ENCODE measurements at places on chromosomes 11 and 22. TPM values are rescaled to one million over a fixed set of nuclear protein-coding genes. Genes with fewer than 3 reads are reported as not detected.
A peak's percentile ranks its signal among the peaks of the same experiment; 100 is the strongest.

OR4D5 gene
- not detected for total RNA-seq

SLC37A2 gene
- total RNA-seq: 0.90 TPM

DNA sequence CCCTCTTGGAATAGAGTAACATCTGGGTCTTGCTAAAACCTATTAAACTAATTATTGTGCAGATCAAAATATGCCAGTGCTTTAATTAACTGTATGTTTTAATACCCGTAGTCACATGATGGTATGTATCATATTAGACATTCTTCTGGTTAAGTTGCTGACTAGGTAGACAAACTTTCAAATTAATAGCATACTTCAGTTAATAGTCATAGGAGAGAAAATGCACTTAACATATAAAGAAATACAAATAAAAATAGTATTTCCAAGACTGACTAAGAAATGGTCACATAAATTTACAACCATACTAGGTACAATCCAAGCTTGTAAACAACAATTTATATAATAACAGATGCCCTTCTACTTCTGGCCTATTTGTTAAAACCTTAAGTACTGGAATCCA lies 7.6 kb upstream of the EXPH5 start:
- no peak for DNase-seq

DNA sequence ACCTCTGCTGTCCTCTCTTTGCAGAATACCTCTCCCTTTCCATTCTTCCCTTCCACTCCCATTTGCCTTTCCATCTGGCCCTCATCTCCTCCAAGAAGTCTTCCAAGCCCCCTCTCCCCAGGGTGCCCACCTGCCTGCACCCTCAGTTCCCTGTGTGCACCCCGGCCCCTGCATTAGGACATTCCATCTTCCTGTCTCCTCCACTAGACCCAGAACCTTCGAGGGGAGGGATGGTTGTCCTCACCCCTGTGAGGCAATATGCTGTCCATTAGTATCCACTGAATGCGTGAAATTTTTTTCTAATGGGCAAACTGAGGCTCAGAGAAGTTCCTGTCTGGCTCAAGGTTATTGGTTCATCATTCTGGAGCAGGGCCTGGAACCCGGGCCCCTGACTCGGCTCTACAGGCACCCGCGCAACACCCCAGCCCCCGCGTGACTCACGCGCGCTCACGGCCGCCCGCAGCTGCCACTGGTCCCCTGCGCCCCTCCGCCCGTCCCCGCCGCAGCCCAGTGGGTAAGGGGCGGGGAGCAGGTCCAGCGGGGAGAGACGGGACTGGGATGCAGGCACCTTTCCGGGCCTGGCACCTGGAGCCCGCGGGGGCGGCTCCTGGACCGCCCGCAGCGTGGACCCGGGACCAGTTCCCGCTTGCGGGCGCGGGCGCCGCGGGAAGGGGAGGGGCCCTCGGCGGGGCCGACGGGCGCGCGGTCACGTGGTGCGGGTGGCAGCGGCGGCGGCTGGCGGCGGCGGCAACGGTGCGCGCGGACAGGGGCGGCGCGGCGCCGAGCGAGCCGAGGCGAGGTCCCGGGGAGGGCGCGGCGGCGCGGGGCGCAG lies 7.0 kb downstream of the SEPTIN3 start:
- DNase-seq: peak; percentile 35

GAS2 gene
- total RNA-seq: 2.2 TPM

RAG2 gene
- total RNA-seq: not detected

PDGFB gene
- 4.4 TPM for total RNA-seq

- no peak for DNase-seq
Measured at GRCh38 chr11:102177974-102178631, 67.9 kb downstream of the YAP1 start.

DNA sequence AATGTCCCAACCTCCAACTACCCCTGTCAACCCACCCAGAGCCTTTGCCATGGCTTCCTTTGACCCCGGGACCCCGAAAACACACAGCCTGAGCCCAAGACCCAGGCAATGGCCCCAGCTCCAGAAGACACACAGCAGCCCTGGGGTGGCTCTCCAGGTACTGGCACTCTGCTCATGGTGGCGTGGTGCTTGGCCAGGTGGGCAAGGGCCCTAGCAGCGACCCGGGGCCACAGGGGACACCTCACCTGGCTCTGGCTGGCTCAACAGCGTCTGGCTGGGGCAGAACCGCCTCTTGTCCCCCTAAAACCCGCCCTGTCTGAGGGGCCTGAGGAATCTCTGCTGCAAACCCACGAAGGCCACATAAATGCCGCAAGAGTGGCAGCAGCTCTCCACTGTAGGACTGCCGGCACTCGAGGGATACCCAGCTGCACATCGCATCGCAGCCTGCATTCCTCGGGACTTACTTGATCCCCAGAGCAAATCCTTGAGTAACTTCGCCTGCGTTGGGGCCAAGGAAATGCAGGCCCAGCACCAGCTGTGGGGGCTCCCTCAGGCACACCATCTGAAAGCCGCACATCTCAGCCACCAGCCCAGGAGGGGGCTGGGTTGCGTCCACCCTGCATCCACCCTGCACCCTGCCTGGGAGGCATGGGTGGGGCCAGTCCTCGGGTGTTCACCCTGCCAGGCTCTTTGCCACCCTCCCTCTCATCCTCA lies 23.1 kb upstream of the GNB1L start:
- peak; percentile 3 for DNase-seq

ART1 gene
- not detected for total RNA-seq

MS4A15 gene
- not detected for total RNA-seq

GRCh38 chr11:58739725-58740430 lies 8.1 kb upstream of the GLYAT start:
- no peak for DNase-seq

OR52I1 gene
- total RNA-seq: not detected

DNA sequence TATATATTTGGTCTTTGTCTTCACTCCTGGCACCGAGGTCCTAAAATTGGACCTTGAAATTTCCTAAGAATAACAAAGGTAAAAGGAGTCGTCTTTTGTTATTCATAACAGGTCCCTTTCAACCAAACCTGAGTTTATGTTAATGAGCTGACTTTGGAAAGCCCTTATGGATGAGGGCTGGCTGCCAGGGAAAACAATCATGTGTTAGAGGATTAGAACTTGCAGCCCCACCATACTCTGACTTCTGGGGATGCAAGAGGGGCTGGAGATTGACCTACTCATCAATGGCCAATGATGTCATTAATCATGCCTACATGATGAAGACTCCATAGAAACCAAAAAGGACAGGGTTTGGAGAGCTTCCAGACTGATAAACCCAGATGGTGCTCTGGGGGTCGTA lies 118.9 kb downstream of the MRTFA start:
- no peak for DNase-seq

GRCh38 chr11:111795334-111795985 lies 29.3 kb upstream of the PPP2R1B start:
- no peak for DNase-seq

- DNase-seq: no peak
Measured at GRCh38 chr11:67006029-67006884, 16.7 kb upstream of the SYT12 start.

Measured in T-helper 17 cell (primary cell).